Amniotic epithelial cell (primary cell): ENCODE measurements at places on chromosomes 2 and 18.

- no peak for DNase-seq
Observed at GRCh38 chr18:33951031-33951430, 273.7 kb downstream of the NOL4 start.

DNA sequence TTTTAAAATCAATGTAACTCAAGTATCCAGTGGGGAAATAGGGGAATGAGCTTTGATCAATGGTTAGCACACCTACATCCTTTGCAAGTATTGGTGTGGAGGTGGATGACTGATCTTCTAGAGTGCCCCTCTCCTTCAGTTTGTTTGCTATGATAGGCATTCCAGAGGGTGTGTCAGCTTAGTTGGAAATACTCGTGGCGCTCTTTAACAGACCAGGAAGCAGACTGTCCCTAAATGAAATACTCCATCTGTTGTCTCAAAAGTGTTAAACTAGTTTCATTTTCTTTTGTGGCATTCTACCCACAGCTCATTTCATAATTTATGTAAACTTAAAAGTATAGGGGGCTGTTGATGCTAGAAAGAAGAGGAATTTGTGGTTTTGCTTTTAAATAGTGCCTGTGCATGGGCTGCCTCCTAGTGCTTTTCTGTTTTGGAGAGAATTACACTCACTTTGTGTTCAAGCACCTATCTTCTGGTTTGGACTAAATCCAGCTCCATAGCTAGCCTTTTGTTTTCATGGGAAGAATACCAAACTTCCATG is 66.2 kb downstream of the STAT1 start:
- DNase-seq: peak; percentile 82

- no peak for DNase-seq
Observed at GRCh38 chr2:124353656-124354055, 328.6 kb downstream of the CNTNAP5 start.

DNA sequence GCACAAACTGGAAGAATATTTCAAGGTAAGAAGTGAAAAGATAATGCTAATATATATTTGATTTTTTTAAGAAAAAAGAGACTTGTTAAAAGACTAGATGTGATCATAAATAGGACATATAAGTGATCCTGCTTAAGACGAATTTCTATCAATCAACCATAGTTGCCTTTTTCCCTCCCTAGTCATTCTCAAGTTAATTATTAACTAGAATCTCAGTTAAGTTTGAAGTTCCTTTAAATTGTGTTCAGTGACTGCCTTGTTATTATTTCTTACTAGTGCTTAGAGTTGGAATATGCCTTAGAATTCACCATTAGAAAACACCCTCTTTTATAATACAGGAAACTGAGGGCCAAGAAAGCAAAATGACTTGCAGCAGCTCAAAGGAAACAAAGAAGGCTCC is 141.5 kb upstream of the SP5 start:
- no peak for DNase-seq

DNA sequence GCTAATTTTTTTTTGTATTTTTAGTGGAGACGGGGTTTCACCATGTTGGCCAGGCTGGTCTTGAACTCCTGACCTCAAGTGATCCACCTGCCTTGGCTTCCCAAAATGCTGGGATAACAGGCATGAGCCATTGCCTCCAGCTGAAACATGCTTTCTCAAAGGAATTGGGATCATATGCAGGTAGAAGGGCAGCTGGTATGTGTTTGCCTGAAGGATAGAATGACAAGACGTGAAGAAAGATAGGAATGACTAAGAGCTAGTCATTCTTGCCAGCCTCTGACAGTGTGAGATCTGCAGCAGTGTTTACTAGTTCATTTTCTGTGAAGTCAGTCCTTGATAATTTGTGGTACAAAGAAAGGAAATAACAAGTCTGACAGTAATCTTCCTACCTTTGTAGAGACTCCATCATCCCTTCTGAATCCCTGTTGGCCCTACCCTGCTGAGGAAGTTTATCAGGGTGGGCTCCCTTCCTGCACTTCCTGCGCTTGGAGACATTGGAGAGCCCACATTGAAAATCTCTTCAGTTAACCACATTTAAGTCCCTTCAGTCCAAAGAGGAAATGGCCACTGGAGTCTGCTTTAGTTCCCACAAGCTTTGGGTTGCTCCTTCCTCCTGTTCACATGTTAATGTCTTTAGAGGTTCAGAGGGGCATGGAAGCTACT is 14.7 kb downstream of the CFLAR start:
- peak; percentile 97 for DNase-seq

GRCh38 chr2:108911807-108912628 is 77.0 kb downstream of the EDAR start:
- DNase-seq: no peak

DNA sequence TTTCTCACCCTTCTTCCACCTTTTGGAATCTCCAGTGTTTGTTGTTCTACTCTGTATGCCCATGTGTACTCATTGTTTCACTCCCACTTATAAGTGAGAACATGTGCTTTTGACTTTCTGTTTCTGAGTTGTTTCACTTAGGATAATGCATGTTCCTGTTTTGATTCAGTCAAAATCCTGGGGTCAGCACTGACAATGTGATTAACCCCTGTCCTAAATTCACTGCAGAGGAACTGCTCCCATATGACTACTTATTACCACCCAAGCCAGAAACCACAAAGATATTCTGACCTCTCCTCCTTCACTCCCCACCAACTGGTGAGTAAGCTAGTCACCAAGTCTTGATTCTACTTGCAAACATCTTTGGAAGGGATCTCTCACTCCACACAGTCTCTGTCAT is 251.4 kb upstream of the TCF4 start:
- peak; percentile 80 for DNase-seq

- peak; percentile 59 for DNase-seq
Observed at GRCh38 chr18:77208964-77209363, 40.7 kb upstream of the GALR1 start.

GRCh38 chr2:169961911-169962310 is 134.7 kb downstream of the UBR3 start:
- peak; percentile 86 for DNase-seq
